Skin of body (tissue), 3 donors: ENCODE measurements at places on chromosomes 4 and X.
A peak's percentile ranks its signal among the peaks of the same experiment; 100 is the strongest.

GRCh38 chr4:95510145-95510544, 38.6 kb downstream of the UNC5C start:
- peak; percentile 42 for DNase-seq

DNA sequence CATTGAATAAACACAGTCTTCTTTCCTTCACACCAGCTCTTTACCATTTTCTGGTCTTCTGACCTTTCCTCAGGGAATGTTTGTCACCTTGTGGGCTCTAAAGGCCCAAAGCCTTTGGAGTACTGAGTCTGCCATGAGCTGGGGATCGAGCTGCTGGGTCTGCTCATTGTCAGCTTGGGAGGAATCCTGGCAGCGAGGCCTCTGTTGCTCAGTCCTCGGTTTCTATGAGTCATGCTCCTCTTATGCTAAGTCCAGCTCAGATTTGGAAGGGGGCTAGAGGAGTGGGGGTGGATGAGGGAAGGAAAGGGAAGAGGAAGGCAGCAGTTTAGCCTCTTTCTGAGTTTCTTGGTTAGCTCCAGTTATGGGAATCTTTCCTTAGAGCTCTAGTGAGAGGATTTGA, 31.1 kb downstream of the NHSL2 start:
- DNase-seq: no peak

- DNase-seq: no peak
Measured at GRCh38 chr4:32161392-32161791, 1441.2 kb downstream of the PCDH7 start.

GRCh38 chrX:64184396-64184795, 21.1 kb downstream of the AMER1 start:
- no peak for DNase-seq

DNA sequence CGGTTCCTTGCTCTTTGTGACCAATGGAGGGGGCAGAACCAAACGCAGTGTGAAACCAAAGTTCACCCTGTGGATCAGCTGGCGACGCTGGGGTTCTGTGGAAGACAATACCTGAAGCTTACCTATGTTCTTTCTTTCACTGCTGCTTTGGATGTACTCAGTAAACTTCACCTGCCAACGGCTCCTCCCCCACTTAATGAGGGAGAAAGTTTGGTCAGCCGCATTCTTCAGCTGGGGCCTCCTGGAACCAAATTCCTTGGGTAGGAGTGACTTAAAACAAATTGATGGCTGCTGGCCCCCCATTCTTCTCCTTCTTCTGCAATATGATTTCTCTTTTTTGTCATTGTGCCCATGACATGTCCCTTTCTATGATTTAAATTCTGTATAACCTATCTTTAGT, 282.4 kb downstream of the ANK2 start:
- DNase-seq: no peak

DNA sequence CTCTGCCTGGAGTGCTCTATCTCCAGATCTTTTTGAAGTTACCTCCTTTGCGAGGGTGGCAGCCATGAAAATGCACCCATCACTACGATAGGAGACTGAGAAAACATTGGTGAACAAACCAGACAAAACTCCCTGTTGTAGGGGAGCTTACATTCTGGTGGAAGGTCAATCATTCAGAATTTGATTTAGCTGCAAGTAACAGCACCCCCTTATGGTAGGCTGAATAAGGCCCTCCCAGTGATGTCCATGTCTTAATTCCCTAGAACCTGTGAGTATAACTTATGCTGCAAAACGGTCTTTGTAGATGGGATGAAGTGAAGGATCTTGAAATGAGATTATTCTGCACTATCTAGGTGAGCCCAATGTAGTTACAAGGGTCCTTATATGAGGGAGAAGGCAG, 5.6 kb upstream of the TEC start:
- no peak for DNase-seq

GRCh38 chrX:93177930-93178329, 495.4 kb downstream of the NAP1L3 start:
- no peak for DNase-seq

- DNase-seq: no peak
Measured at GRCh38 chr4:13368217-13368616, 115.9 kb downstream of the RAB28 start.

- DNase-seq: no peak
Measured at GRCh38 chr4:30989508-30989907, 269.3 kb downstream of the PCDH7 start.

GRCh38 chrX:19107035-19107434, 15.2 kb downstream of the ADGRG2 start:
- DNase-seq: no peak

- DNase-seq: no peak
Measured at GRCh38 chr4:80189581-80189955, 7.7 kb upstream of the PRDM8 start.

GRCh38 chrX:95291561-95291960, 1393.1 kb upstream of the DIAPH2 start:
- no peak for DNase-seq

DNA sequence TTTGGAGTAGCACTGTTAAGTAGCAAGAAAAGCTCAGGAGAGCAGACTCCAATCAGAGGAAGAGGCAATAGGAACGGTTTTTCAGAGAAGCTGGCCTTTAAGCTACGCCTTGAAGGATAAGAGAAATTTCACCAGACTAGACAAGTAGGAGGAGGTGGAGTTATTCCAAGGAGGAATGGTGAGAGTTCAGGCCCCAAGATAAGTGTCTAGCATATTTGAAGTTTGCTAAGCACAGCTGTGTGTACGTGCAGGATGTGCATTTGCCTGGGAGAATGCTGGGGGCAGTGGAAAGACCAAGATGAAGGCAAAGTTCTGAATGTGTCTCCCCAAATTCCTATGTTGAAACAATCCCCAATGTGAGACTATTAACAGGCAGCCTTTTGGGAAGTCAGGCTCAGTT, 91.6 kb downstream of the SOWAHB start:
- DNase-seq: no peak

GRCh38 chrX:11386001-11386523, 92.8 kb downstream of the AMELX start:
- peak; percentile 2 for DNase-seq

- DNase-seq: no peak
Measured at GRCh38 chrX:40107291-40108161, 9.8 kb upstream of the BCOR start.

DNA sequence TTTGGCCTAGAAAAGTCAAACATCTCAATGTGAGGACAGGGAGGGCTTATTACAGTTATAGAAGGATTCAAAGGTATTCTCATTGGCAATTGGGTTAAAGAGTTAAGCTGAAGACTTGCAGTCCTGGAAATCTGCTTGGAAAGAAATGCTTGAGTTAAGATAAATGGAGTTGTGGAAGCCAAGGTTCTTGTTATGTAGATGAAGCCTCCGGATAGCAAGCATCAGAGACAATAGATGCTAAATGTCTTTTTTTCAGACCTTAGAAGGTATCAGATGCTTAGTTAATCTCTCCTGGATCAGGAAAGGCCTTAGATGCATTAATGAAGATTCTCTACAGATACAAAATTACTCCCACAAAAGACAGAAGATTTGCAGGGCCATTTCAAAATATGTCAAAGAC, 299.3 kb downstream of the CFAP47 start:
- DNase-seq: no peak

- DNase-seq: peak; percentile 29
Measured at GRCh38 chr4:174120446-174121295, 162.8 kb downstream of the FBXO8 start.

DNA sequence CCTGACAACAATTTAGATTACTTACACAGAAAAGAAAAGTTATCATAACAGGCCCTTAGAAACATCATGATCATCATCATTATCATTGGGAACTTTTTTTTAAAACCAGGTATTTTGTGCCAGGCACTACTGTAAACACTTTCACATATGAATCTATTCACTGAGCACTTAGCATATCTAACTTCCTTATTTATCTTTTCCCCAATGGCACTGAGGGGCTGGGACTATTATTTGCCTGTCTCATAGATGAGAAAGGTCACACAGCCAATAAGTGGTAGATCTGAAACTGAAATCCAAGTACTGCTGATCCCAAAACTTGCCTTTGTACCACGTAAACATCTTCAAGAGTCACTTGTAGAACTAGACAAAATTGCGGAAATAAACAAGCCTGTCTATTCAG, 184.2 kb upstream of the RBPJ start:
- no peak for DNase-seq

DNA sequence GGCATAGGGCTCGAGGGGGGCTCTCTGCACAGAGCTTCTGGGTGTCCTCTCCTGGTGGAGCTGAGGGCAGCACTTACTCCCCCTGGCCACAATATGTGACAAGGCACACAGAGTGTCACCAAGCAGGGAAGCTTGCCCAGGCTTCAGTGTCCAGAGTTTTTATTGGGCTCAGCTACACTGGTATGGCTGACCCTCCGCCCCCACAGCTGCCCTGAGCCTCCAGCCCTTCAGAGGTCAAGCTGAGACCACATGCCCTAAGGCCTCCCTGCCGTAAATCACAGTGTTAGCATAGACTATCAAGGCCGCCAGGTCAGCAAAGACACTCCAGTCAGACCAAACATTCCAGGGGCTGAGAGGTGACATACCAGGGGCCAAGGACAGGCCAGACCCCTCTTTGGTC, 59.0 kb downstream of the EVC start:
- DNase-seq: no peak

GRCh38 chr4:20432088-20432487, 180.4 kb downstream of the SLIT2 start:
- no peak for DNase-seq

GRCh38 chrX:50098241-50098640, 102.6 kb downstream of the AKAP4 start:
- DNase-seq: no peak

GRCh38 chr4:6716958-6717655, 1.1 kb downstream of the BLOC1S4 start:
- DNase-seq: no peak

- DNase-seq: no peak
Measured at GRCh38 chrX:114049063-114049462, 534.8 kb upstream of the HTR2C start.

DNA sequence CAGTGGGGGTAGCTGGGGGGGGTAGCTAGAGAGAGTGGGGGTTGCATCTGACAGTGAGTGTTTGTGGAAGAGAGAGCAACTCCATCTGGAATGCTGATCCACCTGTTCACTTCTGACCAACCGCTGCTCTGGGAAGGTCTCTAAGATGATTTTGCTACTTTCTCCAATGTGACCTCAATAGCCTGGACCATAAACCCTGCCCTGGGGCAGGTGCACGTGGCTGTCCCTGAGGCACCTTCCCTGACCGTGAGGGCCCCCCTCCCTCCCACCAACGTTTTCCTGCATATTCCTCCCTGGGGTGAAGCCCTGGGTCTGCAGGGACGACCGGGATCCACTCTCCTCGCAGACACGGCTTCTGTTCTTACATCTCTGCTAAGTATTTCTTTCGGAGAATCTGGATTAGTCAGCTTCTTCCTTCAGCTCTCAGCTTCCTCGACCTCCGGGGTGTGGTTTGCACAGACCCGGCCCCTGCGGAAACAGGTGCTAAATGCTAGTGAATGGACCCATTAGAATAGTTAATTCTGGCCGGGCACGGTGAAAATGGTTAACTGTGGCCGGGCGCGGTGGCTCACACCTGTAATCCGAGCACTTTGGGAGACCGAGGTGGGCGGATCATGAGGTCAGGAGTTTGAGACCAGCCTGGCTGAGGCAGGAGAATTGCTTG, 21.4 kb upstream of the PLCXD1 start:
- DNase-seq: no peak
